ENCODE measurements at places on chromosomes 3 and 15.

GRCh38 chr3:131360191-131360755 is 21.3 kb upstream of the NUDT16 start:
- no peak for DNase-seq

GRCh38 chr3:69930564-69930963 is 69.0 kb upstream of the SAMMSON start:
- no peak for DNase-seq

DNA sequence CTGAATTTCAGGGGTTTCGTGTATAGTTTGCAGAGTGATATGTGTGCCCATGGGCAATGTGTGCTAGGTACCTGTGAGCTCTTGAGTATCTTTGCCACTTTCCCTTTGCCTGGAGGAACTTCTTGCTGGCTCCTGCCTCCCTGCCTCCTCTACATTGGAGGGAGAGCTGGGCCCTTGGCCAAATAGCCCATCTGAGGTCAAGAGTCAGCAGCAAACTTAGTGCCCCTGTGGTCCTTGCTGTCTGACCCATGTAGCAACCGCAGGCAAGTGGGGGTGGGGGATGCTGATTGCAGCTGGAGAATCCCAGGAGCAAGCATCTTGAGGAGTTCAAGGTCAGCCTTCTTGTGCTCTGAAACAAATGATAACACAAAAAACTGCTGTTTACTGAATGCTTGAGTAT is 5.4 kb upstream of the TBC1D21 start:
- DNase-seq, result no peak

DNA sequence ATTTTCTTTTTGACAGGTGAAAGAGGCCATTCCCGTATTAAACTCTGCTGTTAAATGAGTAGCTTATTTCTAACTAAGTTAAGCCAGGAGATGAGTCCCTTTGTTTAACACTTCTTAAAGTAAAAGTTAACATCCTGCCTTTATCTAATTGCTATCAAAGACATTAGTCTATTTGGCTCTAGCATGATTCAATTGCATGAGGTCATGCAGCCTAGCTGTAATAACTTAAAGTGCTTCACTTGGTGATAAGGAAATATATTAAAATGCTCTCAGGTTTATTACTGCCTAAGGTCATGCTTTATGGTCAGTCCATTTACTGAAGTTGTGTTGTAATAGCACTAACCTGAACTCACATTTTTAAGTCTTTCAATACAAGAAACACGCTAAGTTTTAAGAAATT is 82.3 kb upstream of the MLF1 start:
- DNase-seq, result no peak

- no peak for DNase-seq
Measured at GRCh38 chr3:10430805-10431204, 74.6 kb downstream of the ATP2B2 start.

GRCh38 chr15:97521381-97522285 is 438.9 kb upstream of the ARRDC4 start:
- no peak for DNase-seq

DNA sequence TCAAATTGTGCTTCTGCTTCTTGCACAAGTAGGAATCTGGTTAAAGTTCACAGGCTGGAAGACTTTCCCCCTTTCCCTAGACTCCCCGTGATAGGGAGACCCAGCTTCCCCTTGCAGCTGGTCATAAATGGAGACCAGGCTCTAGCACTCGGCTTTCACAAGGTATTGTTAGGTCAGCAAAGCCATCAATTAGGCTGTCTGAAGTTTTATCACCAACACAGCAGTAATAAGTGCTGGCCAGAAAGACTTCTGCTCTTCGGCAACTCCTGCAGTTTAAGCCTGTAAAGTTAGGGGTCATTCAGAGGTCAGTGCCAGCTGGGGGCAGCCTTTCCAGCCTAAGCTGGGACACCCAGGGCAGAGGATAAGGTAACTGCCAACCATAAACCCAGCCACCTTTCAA is 203.4 kb downstream of the MEIS2 start:
- no peak for DNase-seq

DNA sequence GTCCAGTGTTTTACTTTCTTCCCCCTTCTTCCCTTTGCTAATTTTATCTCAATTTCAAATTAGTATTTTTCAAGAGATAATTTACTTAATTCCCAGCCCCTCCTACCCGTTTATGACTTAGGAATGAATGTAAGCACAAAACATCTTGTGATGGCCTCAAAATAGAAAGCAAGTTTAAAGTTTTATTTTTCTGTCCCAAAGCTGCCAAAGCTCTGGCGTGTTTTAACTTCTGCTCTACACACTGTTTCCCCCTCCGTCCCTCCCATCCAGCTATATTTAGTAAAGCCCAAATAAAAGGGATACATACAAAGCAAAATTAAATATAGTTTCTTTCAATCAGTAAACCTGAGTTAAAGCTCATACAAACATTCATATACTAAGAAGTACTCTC is 59.9 kb downstream of the IGF2BP2 start:
- no peak for DNase-seq

DNA sequence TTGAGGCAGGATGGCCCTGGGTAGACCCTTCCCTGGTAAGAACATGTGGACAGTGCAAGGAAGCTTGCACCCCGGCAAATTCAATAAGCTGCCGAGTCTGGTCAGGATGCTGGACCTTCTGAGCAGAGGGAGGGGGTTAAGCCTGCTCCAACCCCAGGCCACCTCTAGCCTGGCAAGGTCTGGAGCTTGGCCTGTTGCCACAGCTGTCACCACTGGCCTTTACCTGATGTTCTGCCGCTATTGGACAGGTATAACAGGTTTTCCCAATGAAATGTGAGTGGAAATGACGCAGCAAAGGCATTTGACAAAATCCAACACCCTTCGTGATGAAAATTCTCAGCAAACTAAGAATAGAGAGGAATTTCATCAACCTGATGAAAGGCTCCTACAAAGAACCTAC is 699 bp upstream of the MESP1 start:
- DNase-seq, result no peak

GRCh38 chr15:68356778-68357177 is 75.2 kb downstream of the ITGA11 start:
- DNase-seq, result no peak

DNA sequence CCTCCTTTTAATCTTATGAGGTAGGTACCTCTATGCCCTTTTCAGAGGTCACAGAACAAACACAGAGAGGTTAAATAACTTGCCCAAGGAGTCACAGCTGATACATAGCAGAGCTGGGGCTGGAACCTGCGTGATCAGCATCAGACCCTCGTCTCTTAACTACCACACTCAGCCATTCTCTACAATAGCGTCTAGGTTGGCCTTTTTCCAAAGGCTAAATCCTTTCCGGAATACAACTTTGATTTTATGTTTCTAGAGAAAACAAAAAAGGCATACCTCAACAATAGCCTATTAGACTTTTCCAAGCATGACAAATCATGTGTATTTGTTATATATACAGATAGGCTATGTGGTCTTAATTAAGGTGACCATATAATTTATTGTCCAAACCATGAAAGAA is 187.2 kb downstream of the RORA start:
- no peak for DNase-seq

DNA sequence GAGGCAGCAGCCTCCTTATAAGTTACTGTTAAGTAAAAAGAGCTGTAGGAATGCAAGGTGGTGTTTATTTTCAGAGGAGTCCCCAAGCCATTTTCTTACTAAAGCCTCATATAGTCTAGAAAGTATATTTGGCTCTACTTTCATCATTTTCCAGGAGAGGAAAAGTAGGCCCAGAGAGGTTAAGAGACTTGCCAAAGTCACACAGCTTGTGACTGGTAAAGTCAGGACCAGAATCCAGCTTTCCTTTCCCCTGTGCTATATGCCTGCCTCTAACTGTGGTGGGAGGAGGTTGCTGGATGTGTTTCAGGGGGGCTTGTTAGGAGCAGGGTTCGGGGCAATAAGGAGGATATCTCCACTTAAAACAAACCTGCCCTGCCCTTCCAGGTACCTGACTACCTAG is 7.2 kb upstream of the OGG1 start:
- DNase-seq, result no peak

DNA sequence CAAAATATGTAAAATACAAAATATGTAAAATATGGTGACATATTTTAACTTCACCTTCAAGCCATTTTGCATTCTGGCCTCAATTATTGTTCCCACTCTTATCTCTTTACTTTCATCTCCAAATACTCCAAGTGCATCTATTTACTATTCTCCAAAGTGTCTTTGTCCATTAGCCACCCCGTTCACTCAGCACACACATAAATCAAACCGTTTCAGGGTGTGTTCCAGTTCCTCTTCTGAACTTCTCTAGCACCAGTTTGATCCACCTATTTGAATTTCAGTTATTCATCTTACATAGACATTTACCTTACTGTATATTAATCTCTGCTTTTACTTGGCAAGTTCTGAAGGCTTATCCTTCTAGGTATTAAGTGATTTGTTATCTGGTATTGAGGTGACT is 45.1 kb downstream of the SGO1 start:
- no peak for DNase-seq

GRCh38 chr3:172524611-172525010 is 1.4 kb upstream of the TNFSF10 start:
- DNase-seq, result no peak

GRCh38 chr3:179000144-179000543 is 71.5 kb downstream of the ZMAT3 start:
- no peak for DNase-seq

GRCh38 chr3:62859203-62859791 is 15.9 kb downstream of the CADPS start:
- DNase-seq, result no peak

- no peak for DNase-seq
Measured at GRCh38 chr3:17014709-17015108, 130.0 kb downstream of the PLCL2 start.

- no peak for DNase-seq
Measured at GRCh38 chr15:50116477-50116876, 2.6 kb downstream of the ATP8B4 start.

DNA sequence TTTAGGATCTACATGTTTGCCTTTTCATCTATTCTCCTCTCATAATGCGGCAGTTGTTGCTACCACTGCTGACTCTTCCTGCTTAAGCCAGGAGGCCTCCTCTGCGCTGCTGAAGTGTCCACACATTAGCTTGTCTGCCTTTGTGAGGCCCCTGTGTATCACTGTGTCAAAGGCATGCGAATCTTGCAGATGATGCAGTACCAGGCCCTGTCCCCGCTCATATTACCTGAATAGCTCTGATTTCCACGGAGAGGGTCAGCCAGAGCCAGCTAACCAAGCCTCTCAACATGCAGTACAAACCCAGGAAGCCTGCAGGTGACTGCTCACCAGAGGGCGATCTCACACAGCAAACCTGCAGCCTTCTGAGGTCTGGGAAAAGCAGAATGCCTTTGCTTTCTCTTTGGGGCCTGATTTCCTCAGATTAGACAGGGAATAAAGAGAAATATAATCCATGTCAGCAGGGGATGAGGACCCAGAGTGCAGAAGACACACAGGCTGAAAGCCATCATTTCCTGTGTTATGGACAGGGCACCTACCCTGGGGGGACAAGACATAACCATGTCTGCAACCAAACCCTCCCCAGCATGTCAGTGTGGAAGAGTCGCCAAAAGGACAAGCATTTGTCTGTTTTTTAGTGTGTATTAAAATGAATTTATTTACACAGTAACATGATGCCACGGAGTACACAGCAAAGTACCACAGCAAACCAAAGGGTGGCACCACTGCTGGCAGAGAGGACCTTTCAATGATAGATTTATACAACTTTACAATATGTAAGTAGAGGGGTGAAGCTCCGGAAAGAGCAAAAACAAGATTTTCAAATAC is 36.8 kb upstream of the TSPAN3 start:
- DNase-seq, result peak; percentile 71

DNA sequence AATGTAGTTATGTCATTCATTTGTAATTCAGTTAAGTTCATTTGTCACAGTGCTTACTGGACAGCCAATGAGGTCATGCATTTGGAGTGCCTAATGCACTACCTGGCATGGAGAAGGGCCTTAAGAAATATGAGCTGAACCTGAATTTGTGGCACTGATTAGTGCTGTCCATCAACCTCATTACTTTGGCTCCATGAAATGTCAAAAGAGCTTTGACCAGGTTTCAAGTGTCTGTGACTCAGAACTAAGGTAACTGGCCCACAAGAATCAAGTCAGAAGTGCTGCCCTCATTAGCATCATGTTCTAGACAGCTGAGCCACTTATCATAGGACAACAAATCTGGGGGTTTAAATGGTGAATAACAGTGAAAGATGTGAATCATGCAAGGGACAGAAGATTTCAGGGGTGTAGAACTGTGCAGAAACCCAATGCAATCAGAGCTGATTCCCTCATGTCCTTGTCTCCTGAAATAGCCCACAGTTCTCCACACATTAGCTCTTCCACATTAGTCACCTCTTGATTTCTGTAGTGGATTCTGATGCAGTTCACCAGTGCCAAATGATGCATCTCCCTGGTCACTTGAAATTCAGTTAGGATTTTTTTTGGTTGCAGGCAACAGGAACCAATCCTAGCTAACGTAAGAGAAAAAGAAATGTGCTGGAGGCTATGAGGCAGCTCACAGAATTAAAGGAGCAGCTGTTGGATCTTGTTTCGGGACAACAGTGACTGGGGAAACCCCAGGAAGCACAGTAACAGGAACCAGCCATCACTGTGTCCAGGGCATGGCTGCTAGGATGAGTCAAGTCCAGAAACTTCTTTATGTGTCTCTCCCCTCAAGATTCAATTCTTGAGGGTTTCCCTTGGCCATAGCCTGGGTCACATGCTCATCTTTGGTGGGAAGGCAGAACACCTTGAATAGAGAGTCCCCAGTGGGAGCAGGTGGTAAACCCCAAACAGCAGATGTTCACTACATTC is 38.7 kb downstream of the CHST2 start:
- DNase-seq, result no peak

DNA sequence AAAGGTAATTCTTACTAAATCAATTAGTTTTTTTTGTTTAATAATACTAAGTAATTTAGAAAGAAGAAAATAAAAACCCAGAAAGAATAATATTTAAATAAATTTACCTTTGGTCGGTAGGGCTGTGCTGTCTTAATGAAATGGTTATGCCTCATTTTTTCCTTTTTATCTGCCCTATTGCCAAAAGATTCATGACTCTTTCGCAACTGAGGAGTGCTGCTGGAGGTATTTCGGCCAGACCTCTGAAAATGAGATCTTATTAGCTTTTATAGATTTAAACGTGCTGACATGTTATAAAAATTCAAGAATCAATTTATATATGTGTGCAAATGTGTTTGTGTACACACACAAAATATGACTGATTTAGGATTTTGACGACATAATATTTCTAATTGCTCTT is 67.1 kb upstream of the USP50 start:
- no peak for DNase-seq

- DNase-seq, result no peak
Measured at GRCh38 chr3:170414202-170414663, 4.4 kb upstream of the CLDN11 start.
